Activated naive CD8-positive, alpha-beta T cell treated with anti-CD3 and anti-CD28 coated beads, Interleukin-2, amount 50 U/mL, for 16 hours (primary cell): ENCODE measurements at places on chromosomes 16 and 17.

DNA sequence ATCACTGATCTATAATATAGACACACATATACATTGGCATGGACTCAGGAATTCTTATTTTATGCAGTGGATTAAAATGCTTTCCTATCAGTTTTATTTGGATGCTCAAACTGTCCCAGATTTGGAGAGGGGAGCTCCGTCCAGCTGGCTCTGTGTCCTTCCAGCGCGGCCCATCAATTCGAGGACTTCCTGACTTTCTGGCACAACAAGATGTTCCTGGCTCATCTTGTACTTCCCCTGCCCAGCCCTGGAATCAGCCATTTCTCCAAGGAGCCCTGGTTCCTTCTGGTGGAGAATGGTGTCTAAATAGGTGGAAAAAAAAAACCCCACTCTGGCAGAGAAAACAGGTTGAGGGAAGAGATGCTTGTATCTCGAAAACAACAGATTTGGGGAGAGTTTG is 94.5 kb downstream of the CRISPLD2 start:
- DNase-seq: no peak

- DNase-seq: no peak
These were observed 27.5 kb downstream of the TEKT5 start for GRCh38 chr16:10667239-10667638.

GRCh38 chr17:77790143-77790829 is 168.2 kb upstream of the TNRC6C start:
- DNase-seq: no peak

DNA sequence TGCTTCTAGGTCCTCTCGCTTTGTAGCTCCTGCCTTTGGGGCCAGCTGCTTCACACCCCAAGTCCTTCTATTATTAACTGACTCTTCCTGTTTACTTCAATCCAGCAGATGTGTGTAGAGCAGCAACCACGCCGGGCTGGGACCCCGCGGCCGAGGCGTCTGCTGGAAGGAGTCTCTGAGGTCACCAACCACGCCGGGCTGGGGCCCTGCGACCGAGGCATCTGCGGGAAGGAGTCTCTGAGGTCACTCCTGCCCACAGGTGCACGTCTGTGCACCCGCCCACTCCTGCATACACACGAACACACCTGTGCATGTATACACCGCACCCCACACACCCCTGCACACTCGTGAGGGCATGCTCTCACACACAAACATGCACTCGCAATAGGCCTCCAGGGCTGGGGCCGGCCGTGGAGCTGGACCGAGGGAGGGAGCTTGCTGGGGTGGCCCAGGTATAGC is 7.8 kb upstream of the TEX19 start:
- DNase-seq: no peak

GRCh38 chr17:57760046-57760445 is 14.9 kb upstream of the CCDC182 start:
- no peak for DNase-seq

DNA sequence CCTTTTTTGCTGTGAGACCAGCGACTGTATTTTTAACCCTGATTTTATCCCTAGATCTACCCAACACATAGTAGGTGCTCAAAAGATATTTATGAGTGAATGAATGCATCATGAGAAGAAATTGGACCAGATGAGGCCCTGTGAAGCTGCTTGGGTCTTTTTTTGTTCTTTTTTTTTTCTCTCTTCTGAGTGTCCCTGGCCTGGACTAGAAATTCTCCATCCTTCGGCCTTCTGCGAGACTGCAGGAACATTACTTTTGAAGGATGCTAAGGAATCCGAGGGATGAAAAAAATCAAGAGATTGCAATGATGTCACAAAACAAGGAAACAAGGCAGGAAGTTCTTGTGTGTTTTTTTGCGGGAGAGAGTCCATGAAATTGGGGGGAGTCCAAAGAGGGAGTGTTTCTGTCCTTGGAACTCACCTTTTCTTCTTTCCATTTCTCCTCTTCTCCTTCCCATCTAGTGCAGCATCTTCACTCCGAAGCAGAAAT is 560 bp upstream of the RUSF1 start:
- DNase-seq: no peak

DNA sequence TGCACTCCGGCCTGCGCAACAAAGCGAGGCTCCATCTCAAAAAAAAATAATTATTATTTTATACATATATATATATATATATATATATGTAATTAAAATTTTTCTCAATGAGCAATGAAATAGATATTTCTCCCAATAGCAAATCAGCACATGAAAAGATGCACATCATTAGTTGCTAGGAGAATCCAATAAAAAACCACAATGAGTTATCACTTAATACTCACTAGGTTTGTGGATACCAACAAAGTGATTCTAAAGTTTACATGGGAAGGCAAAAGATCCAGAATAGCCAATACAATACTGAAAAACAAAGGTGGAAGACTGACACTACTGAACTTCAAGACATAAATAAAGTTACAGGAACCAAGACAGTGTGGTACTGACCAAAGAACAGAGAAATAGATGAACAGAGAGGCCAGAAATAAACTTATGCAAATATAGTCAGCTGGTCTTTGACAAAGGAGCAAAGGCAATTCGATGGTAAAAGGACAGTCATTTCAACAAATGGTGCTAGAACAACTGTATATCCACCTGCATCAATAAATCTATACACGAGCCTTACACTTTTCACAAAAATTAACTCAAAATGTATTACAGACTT is 13.6 kb downstream of the SMG6 start:
- no peak for DNase-seq

DNA sequence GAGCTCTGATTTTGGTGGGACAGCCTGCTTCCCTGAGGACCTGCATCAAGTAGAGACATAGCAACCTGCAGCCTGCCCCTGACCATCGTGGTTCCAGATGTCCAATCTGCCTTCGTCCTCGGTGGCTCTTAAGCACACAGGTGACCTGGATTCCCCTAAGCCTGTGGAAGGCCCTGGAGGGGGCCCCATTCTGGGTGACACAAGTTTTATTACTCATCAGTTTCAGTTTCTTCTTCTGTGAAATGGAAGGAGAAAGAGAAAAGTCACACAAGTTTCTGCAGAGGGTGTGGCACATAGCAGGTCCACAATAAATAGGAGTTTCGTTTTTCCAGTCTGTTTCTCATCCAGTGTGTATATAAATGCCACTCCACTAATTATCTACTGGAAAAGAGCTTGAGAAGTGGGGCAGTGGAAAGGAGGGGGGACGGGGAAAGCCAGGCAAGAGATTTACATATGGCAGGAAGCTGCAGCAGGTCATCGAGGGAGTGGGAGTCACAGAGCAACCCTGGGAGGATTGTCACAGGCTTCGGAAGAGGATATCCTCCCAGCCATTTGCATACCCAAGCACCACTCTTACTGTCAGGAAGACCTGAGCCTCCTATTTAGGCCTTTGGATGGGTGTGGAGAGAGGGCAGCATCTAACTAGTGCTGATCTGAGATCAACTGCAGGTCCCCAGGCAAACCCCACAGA is 10.0 kb upstream of the NOS2 start:
- DNase-seq: no peak

GRCh38 chr17:61783556-61784304 is 79.6 kb downstream of the BRIP1 start:
- no peak for DNase-seq

DNA sequence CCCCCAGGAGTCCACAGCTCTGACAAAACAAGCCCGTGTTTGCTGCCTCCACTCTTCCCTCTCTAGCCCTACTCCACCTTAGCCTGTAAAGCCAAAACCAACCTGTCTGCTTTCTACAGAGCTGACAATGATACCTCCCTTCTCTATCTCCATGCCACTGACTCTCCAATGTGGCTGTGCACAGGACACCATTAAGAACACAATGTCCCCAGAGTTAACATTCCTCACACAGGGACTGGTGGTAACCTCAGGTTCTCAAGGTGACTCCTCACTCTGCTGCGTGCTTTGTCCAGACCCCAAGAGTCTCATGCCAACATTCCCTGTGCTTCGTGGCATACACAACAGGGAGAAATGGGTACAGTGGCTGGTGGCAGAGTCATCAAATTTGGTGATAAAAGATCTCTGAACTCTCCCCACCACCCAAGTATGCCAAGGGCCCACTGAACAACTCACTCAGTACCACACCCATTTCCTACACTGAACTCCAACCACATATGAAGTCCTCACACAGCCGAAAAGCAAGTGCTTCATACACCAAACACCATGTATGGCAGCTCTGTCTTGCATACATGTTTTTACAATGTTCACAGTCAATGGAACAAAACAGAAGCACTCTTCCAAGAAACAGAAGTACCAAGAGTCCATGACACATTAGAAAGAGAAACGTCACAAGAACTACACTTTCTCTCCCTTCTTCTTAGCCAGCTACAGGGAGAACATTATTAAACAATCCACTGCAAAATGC is 21.1 kb downstream of the CSNK2A2 start:
- DNase-seq: no peak

GRCh38 chr17:17778308-17779014 is 58.3 kb downstream of the SREBF1 start:
- DNase-seq: no peak

- DNase-seq: no peak
These were observed 9.9 kb downstream of the SLC5A11 start for GRCh38 chr16:24855678-24856077.

- peak; percentile 20 for DNase-seq
These were observed 50.0 kb upstream of the STH start for GRCh38 chr17:45948881-45949624.
